ENCODE measurements at places on chromosomes 2 and 18. TPM values are rescaled to one million over a fixed set of nuclear protein-coding genes. Genes with fewer than 3 reads are reported as not detected.

The PLCL1 gene
- polyA plus RNA-seq, result 1.1 TPM

The OR6B2 gene
- polyA plus RNA-seq, result not detected

The EMILIN1 gene
- 74.1 TPM for polyA plus RNA-seq

The TGFA gene
- polyA plus RNA-seq, result 3.8 TPM

The EPB41L3 gene
- polyA plus RNA-seq, result 42.4 TPM

The ANO7 gene
- polyA plus RNA-seq, result 0.71 TPM

The CD8B2 gene
- polyA plus RNA-seq, result not detected

The SF3B6 gene
- polyA plus RNA-seq, result 97.4 TPM

The CAPN14 gene
- 0.06 TPM for polyA plus RNA-seq

The GALNT13 gene
- polyA plus RNA-seq, result 0.57 TPM

The PEX13 gene
- 11.1 TPM for polyA plus RNA-seq

The SERPINB12 gene
- polyA plus RNA-seq, result not detected

The VWC2L gene
- polyA plus RNA-seq, result 0.04 TPM

The RIOK3 gene
- 35.6 TPM for polyA plus RNA-seq

The GLS gene
- 62.7 TPM for polyA plus RNA-seq

The AFG3L2 gene
- polyA plus RNA-seq, result 28.1 TPM

The THSD7B gene
- 0.04 TPM for polyA plus RNA-seq

The SLC8A1 gene
- 6.4 TPM for polyA plus RNA-seq

The EIF5B gene
- 22.9 TPM for polyA plus RNA-seq

The MIB1 gene
- polyA plus RNA-seq, result 4.5 TPM

The EGR4 gene
- 0.30 TPM for polyA plus RNA-seq

The LONRF2 gene
- polyA plus RNA-seq, result 0.38 TPM

The SEPTIN10 gene
- 30.2 TPM for polyA plus RNA-seq

The LRP1B gene
- polyA plus RNA-seq, result 0.04 TPM

The KCNJ13 gene
- not detected for polyA plus RNA-seq

The LYPD1 gene
- polyA plus RNA-seq, result 1.2 TPM

The CYBRD1 gene
- 25.2 TPM for polyA plus RNA-seq

The RAB12 gene
- 42.1 TPM for polyA plus RNA-seq

The SDC1 gene
- polyA plus RNA-seq, result 94.1 TPM

The SP5 gene
- polyA plus RNA-seq, result 0.45 TPM

The MTCL1 gene
- polyA plus RNA-seq, result 1.3 TPM

The MLPH gene
- polyA plus RNA-seq, result 71.0 TPM

The PCARE gene
- polyA plus RNA-seq, result 0.01 TPM

The CAPN13 gene
- polyA plus RNA-seq, result 6.6 TPM

The ANAPC1 gene
- polyA plus RNA-seq, result 9.0 TPM

The CAPG gene
- 415 TPM for polyA plus RNA-seq

The TUBA4B gene
- 12.2 TPM for polyA plus RNA-seq

The PLEKHH2 gene
- 9.7 TPM for polyA plus RNA-seq

The KCNK3 gene
- 12.2 TPM for polyA plus RNA-seq

The NAT8 gene
- not detected for polyA plus RNA-seq
